ENCODE measurements at places on chromosomes 6 and 20.

GRCh38 chr20:19015351-19016139 lies 196.9 kb upstream of the SLC24A3 start:
- DNase-seq, result no peak

GRCh38 chr6:93394471-93394870 lies 24.9 kb downstream of the EPHA7 start:
- DNase-seq, result no peak

DNA sequence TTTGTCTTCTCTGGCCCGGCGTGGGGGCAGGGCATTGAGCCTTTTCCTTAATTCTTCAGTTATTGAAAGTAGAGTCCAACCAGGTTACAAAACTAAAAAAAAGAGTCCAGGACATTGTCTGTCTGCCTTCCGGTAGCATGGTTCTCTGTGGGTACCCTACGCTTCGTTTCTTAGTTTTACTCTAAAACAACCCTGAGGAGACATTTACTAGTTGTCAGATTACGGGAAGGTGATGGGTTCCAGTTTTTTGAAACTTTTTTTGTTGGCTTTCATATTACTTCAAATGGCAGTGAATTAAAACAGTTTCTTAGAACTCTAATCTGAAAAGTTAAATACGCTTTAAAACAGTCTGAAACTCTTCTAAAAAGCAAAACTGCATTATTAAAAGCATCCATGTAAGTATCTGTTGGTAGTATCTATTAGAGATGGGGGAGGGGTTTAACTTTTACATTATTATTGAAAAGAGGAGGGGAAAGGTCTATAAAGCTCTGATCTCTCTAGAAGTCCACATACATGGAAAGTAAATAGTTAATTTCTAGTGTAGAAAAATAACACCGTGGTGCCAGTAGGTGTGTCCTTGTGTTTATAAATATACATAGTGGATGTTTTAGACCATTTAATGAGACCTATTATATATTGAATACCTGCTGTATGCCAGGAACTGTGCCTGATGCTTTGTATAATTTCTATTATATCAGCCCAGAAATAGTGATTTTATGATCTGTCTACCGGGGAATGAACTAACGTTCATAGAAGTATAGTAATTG lies 2.2 kb downstream of the BICRAL start:
- no peak for DNase-seq

GRCh38 chr6:146965110-146965689 lies 239.0 kb upstream of the STXBP5 start:
- peak; percentile 11 for DNase-seq

Data from activated naive CD4-positive, alpha-beta T cell treated with anti-CD3 and anti-CD28 coated beads for 36 hours (primary cell).